Kidney capillary endothelial cell (primary cell): ENCODE measurements at places on chromosomes 16 and 17.

DNA sequence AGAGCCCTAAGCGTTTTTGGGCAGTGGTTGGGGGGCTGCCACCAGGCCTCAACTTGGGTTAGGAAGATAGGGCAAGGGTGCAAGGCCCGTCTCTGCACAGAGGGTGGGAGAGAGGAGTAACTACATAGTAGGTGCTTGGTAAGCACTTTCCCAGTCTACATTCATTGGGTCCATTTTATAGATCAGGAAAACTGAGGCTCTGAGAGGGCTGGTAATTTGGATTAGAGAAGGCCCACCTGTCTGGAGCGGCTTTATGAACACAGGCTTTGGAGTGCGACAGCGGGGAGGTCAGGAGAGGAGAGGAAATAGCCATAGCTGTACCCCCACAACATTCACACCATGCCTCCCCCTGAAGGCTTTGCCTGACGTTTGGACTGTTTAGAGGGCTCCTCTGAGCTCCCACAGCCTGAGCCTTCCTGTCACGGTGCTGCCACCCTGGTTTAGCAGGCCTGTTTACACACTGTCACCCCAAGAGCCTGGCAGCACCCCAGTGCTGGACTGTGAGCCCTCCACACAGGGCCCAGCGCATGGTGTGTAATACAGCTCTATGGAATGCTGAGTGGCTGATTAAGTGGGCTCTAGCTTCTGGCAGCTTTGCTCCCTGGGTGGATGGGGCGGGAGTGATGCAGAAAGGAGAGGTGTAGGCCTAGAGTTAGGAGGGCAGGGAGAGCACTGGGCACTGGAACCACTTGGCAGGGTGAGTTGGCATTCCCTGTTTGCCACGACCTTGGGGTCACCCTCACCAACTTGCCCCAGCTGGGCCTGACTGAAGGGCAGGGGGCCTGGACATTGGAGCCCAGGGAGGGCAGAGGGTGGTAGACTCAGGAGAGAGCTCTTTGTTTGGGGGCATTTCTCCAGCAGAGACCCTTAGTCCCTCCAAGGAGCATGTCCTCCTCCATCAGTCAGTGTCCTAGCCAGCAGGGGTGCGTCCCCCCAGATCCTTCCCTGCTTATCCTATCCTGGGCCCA, 73.7 kb downstream of the RAI1 start:
- DNase-seq: no peak

- no peak for DNase-seq
Observed at GRCh38 chr17:78694805-78695531, 87.1 kb downstream of the CYTH1 start.

DNA sequence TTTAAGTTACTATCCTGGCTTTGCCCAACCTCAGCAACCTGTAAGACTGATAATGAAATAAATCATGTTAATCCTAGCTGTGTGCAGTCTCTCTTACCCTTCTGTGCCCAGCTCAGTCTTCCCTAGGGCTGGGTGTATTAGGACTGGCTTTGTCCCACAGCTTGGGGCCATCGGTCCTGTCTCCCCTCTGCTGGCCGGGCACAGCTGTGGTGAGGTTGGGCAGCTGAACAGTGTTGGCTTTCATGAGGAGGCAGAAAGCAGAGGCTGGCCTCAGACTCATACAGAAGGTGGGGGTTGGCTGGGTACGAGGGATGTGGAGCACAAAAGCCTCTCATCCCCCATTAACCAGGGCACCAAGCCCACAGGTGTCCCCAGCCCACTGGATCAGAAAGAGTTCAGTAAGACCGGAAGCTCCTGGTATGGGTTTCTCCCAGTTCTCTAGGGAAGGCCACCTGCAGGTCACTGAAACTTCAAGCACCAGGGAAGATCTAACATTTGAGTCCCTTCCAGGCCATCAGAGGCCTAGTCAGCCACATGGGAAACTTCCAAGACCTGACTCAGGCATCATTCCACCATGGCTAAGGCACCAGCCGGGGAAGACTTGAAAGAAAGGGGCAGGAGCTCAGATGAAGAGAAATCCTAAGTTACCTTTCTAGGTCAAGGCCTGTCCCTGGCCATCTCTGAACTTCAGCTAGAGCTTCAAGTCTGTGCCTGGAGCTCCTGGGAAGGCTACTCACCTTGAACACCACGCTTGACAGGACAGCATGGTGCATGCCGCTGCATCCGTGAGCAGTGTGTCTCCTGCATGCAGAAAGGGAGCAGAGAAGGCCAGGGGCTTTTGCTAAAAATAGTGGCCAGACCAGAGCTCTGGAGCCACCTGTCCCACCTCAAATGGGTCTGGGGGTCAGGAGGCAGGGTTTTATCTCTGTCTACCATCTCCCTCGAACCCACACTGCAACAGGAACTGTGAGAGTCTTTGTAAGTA, 8.8 kb downstream of the CNP start:
- DNase-seq: no peak

- DNase-seq: no peak
Observed at GRCh38 chr17:7572338-7572587, 7.2 kb upstream of the CD68 start.

- no peak for DNase-seq
Observed at GRCh38 chr16:75572864-75573542, 6.8 kb downstream of the GABARAPL2 start.

DNA sequence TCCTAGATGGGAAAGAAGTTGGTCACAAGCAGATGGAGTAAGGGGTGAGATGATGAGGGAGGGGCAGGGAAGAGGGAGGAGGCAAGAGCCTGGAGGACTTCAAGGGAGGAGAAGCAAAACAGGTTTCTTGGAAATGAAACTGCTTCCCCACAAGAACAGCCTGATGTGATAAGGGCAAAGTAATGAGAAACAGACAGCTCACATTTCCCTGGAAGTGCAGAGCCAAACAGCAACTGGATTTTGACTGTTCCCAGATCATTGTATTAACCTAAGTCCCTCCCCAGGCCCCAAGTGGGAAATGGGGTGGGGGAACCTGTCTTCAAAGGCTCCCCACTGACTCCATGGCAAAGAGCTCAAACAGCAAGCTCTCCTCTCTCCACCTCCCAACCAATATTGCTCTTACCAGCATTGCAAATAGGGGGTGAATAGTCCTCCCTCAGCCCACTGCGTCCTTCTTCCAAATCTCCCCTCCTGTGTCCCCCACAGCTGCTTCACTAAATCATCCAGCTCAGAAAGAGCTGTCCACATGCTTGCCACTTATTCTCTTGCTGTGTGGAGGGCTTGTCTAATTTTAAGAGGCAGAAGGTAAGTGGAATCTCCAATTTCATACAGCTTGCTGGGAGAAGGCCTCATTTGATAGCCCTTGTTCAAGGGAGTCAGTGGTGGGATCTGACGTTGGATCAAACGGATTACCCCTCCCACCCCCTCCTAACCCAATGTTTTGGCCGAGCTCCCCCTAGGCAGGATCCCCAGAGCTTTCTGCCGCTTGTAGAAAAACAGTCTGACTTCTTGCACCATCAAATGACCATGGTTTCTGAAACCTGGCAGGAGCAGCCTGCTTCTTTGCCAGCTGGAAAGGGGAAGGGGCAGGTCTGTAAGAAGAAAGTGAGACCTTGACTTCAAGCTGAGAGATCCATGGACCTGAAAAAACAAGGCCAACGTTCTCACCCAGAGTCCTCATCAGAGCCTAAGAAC, 56.3 kb upstream of the SMIM36 start:
- no peak for DNase-seq
